ENCODE measurements at places on chromosomes 11 and 22.

- no peak for DNase-seq
Measured at GRCh38 chr11:66745356-66746235, 16.6 kb upstream of the SPTBN2 start.

DNA sequence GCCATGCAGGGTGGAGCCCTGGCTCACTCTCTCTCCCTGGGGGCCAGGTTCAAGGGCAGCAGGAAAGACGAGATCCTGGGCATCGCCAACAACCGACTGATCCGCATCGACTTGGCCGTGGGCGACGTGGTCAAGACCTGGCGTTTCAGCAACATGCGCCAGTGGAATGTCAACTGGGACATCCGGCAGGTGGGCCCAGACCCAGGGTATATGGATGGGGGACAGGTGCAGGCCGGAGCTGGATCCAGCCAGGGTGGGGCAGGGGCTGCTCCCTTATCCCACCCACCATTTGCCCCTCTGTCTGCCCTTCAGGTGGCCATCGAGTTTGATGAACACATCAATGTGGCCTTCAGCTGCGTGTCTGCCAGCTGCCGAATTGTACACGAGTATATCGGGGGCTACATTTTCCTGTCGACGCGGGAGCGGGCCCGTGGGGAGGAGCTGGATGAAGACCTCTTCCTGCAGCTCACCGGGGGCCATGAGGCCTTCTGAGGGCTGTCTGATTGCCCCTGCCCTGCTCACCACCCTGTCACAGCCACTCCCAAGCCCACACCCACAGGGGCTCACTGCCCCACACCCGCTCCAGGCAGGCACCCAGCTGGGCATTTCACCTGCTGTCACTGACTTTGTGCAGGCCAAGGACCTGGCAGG lies 2.9 kb downstream of the TRPT1 start:
- no peak for DNase-seq

DNA sequence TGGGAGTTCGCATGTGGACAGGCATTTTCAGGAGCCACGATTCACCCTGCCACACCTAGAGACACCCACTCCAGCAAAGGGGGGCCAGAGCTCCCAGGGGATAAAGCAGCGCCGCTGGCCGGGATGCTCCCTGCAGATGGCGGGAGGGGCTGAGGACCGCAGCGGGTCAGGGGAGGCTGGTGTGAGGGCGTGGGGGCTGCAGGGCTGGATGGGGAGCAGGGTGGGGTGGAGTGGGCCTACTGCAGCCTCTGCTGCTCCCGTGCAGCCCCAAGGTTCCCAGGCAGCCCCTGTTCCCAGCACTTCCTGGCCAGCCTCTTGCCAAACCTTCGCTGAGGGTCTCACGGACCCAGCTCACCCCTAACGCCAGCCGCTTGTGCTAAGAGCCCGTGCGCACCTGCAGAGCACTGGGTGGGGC lies 13.0 kb downstream of the MUC5B start:
- DNase-seq, result no peak

DNA sequence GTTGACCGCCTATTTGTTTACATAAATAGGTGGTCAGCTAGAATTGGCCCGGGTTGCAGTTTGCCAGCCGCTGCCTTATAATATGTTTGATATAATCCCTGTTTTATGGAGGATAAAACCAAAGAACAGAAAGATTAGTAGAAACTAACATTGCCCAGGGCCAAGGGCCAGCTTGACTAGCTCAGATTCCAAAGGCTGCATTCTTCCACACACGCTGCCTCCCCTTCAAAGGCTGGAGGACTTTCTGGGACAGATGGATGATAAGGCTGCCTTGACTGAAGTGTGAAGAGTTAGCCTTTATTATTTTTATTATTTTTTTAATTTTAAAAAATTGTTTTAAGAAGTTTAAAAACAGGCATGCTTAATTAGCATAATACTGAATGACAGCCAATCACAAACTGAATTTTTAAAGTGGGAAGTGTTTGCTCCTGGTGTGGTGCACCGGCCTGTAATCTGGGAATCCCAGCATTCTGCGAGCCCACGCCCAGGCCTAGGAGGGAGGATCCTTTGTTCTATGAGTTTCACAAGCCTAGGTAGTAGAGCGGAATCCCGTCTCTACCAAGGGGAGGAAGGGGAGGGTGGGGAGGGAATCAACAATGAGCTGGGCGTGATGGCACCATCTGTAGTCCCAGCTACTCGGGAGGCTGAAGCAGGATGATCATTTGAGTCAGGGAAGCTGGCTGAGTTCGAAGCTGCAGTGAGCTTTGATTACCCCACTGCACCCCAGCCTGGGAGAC lies 114.9 kb downstream of the NAV2 start:
- no peak for DNase-seq

GRCh38 chr11:35274909-35275785 lies 136.2 kb downstream of the CD44 start:
- no peak for DNase-seq

DNA sequence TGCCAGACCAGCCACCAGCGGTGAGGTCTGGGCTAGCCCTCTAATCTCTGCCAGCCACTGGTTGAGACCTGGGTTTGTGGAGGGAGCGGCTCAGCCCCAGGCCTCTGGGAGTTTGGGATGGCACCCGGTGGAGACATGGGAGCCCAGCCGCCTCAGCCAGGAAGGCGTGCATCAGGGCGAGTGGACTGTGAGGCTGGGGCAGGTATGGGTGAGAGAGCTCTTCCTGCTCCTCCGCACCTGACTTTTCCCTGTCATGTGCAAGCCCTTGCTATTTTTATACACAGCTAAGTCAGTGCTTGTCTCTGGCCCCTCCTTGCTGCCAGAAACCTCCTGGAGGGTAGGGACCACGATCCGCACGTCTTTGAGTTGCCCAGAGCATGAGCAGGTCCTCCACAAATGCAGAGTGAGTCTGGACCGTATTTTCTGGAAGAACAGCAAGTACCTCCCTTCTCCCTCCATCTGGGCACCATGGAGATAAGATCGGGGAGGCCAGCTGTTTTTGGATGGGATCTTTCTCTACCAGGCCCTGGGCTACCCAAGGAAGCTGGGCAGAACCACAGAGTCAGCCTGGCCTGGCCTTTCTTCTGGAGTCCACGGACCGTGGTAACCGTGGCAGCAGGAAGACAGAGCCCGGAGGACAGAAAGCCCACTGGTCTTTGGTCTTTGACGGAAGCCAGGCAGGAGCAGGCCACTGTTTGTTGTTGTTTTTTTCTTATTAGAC lies 53.3 kb downstream of the IGLL1 start:
- no peak for DNase-seq

GRCh38 chr11:102413497-102413896 lies 39.1 kb downstream of the TMEM123 start:
- no peak for DNase-seq

Measured in left renal cortex interstitium (tissue), 4 donors.